ENCODE measurements at places on chromosomes 1 and 21.

DNA sequence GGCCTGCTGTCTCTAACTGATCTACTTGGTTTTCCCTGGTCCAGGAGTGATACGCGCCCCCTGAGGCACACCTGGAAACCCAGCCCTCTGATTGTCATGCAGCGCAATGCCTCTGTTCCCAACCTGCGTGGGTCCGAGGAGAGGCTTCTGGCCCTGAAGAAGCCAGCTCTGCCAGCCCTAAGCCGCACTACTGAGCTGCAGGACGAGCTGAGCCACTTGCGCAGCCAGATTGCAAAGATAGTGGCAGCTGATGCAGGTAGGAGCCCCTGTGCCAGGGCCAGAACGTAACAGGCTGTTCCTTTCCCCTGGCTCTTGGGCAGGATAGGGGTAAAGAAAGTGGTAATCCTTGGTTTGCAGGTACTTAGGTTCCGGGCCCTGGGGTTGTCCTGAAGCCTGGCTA is 6.8 kb downstream of the MTFR1L start:
- no peak for DNase-seq

DNA sequence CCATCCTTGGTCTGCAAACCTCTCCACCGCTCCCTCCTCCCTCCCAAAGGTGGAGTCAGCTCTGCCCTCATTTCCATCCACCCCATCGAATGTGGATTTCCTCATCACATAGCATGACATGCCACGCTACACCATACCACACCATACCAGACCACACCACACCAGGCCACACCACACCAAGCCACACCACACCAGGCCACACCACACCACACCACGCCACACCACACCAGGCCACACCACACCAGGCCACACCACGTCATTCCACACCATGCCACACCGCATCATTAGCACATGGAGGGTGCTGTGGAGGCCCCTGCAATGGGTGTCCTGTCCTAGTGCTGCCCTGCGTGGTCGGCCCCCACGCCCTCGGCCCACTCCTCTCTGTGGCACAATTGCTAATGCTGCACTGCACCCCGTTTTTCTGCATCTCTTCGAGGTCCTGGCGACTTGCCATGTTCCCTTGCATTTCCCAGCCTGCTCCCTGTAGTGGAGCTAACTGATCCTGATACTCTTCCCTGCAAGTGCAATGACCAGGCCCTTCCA is 11.3 kb downstream of the DFFB start:
- no peak for DNase-seq

DNA sequence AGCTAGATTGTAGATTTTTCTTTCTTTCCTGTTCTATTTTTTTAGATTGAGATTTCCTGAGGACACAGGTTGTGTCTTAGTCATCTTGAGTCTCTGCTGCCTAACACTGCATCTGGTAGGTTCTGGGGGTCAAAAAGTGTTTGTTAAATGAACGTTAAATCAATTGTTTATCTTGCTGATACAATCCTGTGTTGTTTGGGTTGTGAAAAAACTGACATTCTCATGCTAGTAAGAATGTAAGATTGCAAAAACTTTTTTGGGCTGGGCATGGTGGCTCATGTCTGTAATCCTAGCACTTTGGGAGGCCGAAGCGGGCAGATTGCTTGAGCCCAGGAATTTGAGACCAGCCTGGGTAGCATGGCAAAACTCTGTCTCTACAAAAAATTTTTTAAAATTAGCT is 3.4 kb downstream of the CTSK start:
- no peak for DNase-seq

DNA sequence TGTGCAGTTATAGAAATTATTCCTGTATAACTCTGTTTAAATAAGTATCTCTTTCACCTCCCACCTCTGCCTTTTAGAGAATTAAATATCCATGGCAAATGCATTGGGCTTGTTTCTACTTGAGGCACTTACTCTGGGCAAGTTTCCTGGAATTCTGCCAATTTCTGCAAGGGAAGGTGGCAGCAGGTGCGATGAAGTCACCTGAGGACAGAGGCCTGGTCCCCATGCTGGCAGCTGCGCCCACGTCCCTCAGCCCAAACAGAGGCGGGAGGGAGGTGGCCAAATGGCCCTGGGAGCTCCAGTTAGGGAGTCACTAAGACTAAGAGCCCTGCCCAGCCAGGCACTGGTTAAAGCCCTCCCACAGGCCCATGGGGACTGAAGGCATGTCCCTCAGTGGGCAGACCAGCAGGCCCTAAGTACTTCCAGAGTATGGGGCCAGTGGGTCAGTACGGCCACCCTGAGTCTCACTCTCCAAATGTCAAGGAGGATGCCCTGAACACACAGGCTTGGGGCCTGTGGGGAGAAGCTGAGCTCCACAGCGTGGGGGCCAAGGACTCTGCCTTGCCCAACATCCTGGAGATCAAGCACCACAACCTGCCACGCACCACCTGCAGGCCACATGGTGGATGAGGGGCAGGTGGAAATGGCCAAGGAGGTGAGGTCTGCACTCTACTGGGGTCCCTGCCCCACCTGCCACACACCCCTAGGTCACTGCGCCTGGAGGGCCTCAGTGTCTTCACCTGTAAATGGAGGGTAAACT is 19.4 kb downstream of the ACOT7 start:
- no peak for DNase-seq

DNA sequence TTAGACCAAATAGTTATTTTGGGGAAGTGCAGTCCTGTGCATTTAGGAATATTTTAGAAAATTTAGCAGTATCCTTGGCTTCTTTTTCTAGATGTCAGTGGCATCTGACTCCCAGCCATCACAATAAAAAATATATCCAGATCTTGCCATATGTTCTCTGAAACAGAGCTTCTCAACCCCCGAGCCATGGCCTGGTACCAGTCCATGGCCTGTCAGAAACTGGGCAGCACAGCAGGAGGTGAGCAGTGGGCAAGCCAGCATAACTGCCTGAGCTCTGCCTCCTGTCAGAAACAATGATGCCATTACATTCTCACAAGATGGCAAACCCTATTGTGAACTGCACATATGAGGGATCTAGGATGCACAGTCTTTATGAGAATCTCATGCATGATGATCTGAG is 480.0 kb downstream of the LRRIQ3 start:
- DNase-seq = no peak

DNA sequence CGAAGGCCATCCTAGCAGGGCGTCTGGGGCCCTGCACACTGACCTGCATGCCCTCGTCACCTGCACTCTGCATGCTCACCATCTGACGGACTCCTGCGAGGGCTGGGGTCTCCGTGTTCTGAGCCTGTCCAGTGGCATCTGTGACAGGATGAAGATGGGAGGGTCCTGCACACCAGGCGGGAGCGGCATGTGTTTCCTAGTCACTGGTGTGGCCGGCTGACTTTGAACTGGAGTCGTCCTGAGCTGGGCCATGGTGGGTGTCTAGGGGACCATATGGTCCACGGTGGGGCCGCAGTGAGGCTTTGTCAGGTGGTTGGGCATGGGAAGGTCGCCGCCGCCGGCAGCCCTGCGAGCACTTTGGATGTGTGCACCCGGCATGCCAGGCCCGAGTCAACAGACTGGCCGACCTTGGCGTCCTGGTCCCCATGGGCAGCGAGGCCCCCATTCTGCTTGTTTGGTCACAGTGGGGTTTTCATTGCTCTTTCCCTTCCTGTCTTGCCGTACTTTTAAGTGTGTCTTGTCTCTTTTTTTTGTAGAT is 16.7 kb upstream of the DIP2A start:
- DNase-seq = no peak

DNA sequence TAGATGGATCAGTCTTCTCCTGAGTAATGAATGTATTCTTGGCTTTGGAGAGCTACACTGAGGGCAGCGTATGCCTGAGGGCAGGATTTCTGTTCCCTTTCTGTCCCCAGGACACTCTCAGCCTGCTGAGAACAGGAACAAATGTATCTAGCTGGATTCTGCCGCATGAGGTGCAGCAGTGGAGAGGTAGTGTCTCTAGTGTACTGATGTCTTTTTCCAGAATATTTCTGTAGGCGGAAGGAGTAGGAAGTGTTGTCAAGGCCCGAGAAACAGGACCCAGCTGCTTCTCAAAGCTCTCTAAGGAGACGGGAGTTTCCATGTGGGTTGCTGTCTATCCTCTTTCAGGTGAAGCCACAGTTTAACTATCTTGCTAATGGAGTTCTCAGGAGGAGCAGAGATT is 65.5 kb downstream of the MT1HL1 start:
- no peak for DNase-seq

DNA sequence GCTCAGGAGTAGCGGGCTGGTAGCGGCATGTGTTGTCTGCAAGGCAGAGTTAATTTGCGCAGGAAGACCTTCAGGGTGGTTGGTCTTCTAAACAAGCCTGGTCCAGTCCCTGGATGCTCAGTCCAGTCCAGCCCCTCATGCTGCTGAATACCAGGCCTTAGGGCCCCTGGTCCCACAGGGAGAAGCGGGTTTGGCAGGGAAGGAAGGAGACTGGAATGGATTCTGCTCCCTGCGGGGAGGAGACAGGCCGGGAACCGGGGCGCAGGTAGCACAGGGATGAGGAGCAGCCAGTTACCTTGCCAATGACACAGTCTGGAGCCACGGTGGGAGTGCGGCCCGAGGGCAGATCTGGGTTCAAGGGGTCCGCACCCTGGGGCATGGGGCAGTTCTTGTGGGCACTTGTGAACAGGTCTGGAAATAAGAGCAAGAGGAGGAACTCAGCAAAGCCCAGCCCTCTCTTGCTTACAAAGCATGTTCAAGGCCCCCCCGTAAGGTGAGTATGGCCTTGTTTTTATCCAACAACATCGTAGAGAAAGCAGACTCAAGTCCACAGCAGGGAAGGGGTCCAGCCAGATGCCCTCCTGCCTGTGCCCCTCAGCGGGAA is 10.1 kb downstream of the FAM131C start:
- DNase-seq = no peak

DNA sequence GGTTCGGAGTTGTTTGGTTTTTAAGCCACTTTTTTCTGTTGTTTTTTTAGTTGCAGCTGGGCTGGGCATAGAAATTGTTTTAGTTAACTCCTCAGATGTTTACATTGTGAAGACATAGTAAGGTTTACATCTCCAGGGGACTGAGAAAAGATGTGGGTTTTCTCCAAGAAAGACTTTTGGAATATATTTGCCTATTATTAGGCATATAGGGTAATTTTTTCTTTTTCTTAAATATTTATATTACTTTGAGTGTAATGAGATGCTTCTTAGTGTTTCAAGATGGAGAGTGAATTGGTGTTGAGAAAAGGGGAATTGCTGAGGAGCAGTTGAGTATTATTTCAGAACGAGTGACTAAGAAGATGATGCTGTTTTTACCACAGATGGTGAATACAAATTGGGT is 26.6 kb upstream of the PIGK start:
- DNase-seq = no peak

DNA sequence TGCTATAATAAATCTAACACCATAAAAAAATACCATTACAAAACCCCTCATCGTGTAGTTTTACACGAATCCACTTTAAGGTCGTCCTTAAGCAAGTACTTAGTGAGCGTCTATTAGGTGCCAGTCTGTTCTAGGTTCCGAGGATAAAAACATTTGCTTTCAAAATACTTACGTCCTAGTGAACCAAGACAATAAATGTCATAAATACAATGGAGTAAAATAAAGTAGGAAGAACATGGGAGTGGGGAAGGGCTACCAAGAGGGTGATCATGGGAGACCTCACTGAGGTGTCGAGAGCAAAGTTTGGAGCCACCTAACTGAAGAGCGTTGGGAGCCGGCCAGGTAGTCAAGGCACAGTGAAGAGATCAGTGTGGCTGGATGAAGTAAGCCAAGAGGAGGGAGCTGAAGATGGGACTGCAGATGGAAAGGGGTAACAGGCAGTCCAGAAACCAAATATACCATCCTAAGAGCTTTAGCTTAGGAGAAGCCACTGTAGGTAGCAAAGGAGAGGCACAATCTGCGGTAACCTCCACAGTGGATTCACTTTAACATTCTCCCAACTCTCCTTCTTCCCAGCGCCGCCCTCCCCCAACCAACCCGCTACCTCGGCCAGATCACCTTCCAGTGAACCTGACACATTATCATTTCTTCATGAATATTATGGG is 684 bp downstream of the LTN1 start:
- no peak for DNase-seq

All from stimulated activated CD8-positive, alpha-beta memory T cell treated with anti-CD3 and anti-CD28 coated beads, Interleukin-7, amount 100 ng/mL, for 48 hours (primary cell).